Activated T-helper 1 cell treated with Interleukin-2 at 50 U/mL for 16 hours (primary cell): ENCODE measurements at places on chromosomes 6 and 20.
A peak's percentile ranks its signal among the peaks of the same experiment; 100 is the strongest.

GRCh38 chr6:99181174-99181573, 168.3 kb downstream of the FAXC start:
- no peak for DNase-seq

DNA sequence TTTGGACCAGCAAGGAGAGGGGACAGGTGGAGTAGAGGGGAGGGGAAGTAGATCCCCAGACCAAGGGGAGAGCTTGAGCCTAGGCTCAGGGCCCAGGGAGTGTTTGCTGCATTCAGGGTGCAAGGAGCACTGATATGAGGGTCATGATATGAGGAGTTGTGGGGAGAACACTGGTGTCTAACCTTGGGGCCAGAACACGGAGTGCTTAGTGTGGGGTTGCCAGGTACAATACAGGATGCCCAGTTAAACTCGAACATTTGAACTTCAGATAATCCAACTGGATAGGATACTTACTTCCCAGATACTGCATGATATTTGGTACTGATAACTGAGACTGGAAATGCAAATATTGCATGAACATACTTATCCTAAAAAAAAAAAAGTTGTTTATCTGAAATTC, 2.4 kb downstream of the SLC22A1 start:
- DNase-seq, result no peak

DNA sequence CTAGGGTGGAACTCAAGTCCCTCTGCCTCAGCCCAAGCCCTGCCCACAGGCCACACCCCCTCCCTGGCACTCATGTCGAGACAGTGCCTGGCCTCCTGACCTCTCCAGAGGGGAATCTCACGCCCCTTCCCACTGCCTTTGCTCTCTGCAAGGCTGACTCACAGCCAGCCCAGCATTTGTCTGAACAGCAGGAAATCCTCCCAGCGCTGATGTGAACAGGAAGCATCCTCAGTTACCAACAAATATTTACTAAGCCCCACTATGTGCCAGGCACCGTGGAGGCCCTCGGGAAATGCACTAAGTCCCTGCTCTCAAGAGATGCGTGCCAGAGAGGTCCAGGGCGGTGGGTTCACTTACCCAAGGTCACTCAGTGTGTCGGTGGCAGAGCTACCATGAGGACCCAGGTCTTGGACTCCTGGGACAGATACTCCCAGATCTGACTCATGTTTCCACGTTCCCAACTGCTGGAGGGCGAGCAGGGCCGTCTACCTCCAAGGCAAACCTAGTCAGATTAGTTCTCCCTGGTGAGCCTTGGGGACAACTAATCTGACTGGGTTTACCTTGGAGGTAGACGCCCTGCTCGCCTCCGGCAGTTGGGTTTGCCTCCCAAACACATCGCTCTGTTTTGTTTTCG, 7.8 kb downstream of the ADA start:
- DNase-seq, result peak; percentile 30

DNA sequence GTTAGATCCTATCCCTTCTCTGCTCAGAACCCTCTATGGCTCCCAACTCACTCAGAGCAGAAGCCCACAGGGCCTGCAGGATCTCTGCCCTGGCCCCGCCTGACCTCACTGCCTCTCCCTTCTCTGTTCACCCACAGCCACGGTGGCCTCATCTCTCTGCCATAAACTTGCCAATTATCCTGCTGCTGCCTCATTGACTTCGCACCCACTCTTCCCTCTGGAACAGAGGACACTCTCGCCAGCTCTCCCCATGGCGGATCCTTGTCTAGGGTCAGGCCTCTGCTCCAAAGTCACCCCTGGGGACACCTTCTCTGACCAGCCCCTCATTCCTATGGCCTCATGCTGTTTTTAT, 86.4 kb downstream of the CEBPB start:
- no peak for DNase-seq

DNA sequence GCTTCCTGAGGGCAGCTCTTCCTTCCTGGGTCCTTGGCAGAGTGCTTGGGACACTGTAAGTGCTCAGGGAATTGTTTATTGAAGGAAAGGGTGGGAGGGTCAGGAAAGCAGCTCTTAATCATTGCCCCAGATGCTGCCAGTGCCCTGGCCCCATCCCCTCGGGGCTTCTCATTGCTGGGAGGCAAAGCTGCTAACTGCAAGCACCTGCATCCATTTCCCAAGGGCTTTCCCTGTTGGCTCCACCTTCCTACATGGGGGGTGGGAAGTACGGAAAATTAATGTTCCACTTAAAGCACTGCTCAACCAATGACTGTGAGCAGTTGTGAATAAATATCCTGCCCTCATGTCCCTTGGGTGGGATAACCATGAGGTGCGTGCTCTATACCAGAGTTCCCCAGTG, 56.4 kb downstream of the NDUFAF5 start:
- no peak for DNase-seq

GRCh38 chr6:170234419-170234818, 56.5 kb downstream of the DLL1 start:
- no peak for DNase-seq

- no peak for DNase-seq
Measured at GRCh38 chr6:167987396-167988153, 9.9 kb upstream of the KIF25 start.

DNA sequence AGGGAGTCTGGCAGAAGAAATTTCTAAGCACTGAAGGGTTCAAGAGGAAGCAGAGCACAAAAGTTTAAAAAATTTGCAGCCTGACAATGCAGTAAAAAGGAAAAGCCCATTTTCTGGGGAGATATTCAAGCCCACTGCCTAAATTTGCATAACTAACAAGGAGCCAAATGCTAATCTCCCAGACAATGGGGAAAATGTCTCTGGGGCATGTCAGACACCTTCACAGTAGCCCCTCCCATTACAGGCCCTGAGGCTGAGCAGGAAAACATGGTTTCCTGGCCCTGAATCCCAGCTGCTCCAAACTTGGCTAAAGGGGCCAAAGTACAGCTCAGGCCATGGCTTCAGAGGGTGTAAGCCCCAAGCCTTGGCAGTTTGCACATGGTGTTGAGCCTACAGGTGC, 908.5 kb upstream of the MANEA start:
- DNase-seq, result no peak

GRCh38 chr6:21748343-21749056, 154.9 kb downstream of the SOX4 start:
- no peak for DNase-seq

DNA sequence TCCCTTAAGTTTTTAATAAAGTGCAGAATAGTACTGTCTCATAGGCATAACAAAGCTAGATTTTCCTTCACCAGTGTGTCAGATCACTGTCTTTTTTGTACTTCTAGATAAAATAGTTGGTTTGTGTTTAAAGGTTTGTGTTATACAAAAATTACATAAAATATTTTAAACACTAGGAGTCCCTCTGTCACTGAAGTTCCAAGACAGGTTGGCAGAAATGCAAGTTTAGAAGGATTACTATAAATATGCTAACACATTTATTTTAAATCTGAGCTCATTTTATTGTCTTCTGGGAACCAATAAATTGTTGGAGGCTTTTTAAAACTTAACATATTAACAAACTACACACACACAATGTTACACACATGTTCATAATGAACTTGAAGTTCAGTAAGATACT, 30.8 kb upstream of the RUNX2 start:
- DNase-seq, result no peak
